ENCODE measurements at places on chromosomes 11 and 22. TPM values are rescaled to one million over a fixed set of nuclear protein-coding genes. Genes with fewer than 3 reads are reported as not detected.

DNA sequence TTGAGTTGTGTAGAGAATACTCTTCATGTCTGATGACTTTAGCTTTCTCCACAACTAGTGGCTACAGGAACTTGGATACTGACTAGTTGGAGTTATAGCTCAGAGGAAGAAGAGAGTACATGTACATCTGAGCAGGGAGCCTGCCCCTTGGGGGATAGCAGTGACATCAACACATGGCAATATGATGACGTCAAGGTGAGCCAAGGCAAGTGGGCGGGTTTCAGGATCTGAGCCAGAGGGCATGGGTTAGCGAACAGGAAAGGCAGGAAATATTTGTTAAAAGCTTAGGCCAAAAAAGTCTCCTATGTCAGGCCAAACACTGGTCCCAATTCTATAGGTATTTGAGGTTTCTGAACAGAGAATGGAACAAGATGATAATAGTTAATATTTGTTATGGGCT, 42.0 kb upstream of the HORMAD2 start:
- no peak overlapping the region for H3K4me3 ChIP-seq
- H3K4me1 ChIP-seq = peaks cover 11% of the 10 kb centered on the region
- H3K27ac ChIP-seq = no peak overlapping the region
- no peak for DNase-seq

- no peaks in the 10 kb centered on the region for H3K27me3 ChIP-seq
- DNase-seq = no peak
- H3K27ac ChIP-seq = no peak overlapping the region
Observed at GRCh38 chr22:17641269-17641668, 2.7 kb downstream of the BCL2L13 start.

- no peaks in the 10 kb centered on the region for H3K27me3 ChIP-seq
- H3K4me1 ChIP-seq = peaks cover 28% of the 10 kb centered on the region
- peaks cover 2% of the 10 kb centered on the region for H3K36me3 ChIP-seq
- H3K27ac ChIP-seq = peak overlapping the region; percentile 100
Observed at GRCh38 chr11:47768101-47768612, 1.0 kb upstream of the FNBP4 start.

The TSSK2 gene
- total RNA-seq = not detected

The TMEM191C gene
- 1.5 TPM for total RNA-seq

Measured in chondrocyte (in vitro differentiated cells).